ENCODE measurements at places on chromosomes 3 and 15.

DNA sequence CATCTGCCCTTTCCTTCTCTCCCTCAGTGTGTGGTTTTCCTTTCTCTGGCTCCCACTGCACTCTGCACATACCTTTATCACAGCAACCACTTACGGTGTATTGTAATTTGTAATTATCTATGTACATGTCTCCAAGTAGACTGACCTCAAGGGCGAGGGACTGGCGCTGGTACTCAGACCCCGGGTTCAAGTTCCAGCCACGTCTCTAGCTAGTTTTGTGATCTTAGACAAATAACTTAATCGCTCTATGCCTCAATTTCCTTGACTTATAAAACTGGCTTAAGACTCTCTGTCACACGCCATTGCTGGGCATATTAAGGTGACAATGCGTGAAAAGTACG lies 607 bp upstream of the SENP2 start:
- DNase-seq, result no peak

GRCh38 chr15:25691544-25692430 lies 171.3 kb downstream of the ATP10A start:
- no peak for DNase-seq

DNA sequence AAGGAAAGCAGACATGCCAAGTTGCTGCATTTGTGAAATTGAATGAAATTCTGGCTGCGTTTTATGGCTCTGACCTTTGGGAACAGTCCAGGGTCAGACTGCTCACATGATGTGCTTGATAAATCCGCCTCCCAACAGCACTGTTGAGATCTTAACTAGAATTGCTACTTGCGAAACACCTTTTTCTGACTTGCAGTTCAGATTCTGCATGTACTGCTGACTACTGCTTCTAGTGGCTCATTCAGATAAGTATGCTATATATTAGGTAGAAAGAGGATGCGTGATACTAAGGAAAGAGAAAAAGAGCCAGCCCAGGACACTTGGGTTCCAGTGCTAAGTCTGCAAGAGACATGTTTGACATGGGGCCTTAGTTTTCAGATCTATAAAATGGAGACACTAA lies 129.4 kb downstream of the LPP start:
- no peak for DNase-seq

GRCh38 chr15:25909325-25909724 lies 46.2 kb upstream of the ATP10A start:
- DNase-seq, result no peak

DNA sequence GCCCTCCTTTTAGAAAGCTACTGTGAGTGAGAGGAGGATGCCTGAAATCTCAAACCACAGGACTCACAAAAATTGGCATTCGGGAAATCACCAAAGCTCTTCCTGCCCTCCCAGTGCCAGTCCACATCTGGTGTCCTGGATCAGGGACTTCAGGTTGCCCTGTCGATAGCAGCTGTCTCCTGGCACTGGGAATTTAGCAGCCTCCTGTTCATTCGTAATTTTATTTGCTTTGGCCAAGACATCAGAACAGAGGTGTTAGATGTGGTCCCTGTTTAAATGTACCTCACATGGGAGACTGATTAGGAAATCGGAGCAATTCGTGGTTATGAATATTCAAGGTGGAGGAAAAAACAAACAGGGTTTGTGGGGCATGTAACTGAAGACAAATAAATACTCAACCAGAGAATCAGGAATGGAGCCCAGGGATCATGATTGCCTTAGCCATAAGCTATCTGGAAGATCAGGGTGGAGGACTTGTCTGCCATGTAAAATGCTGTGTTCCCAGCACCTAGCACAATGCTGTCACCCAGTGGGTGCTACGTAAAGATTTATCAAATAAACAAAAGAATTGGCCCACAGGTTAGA lies 265.2 kb upstream of the PROK2 start:
- DNase-seq, result no peak

DNA sequence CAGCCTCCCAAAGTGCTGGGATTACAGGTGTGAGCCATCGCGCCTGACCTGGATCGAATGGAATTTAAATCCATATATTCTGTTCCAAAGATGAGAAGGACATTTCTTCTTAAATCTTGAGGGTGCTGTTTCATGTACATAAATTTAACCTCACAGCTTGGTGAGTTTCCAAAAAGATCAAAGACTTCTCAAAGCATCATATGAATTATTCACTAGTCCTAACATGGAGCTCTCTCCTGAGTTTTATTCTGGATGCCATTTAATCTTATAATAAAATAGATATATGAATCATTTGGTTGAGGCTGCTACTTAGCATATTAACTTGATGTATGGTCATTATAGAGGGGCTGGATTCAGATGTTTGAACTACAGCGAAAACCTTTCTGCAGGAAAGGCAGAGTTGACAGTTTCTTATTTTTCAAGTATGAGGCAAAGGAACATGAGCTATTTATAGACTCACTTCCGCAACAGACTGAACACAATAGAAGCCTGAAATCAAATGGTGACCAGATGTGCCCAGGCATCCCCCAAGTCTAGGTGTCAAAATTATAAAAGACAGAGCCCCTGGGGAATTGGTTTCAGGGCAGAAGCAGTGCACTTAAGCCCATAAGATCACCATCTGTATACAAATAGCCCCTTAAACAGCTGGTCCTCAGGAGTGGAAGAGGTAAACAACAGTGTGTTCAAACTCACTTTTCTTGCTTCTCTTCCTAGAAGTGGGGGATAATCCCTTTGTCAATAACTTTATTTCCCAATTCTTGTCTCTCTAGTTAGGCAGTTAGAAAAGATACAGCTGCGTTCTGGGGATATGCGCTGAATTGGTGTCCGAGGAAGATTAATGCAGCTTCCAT lies 29.7 kb downstream of the STARD9 start:
- DNase-seq, result peak; percentile 1

GRCh38 chr3:65992106-65992505 lies 46.6 kb downstream of the MAGI1 start:
- no peak for DNase-seq

DNA sequence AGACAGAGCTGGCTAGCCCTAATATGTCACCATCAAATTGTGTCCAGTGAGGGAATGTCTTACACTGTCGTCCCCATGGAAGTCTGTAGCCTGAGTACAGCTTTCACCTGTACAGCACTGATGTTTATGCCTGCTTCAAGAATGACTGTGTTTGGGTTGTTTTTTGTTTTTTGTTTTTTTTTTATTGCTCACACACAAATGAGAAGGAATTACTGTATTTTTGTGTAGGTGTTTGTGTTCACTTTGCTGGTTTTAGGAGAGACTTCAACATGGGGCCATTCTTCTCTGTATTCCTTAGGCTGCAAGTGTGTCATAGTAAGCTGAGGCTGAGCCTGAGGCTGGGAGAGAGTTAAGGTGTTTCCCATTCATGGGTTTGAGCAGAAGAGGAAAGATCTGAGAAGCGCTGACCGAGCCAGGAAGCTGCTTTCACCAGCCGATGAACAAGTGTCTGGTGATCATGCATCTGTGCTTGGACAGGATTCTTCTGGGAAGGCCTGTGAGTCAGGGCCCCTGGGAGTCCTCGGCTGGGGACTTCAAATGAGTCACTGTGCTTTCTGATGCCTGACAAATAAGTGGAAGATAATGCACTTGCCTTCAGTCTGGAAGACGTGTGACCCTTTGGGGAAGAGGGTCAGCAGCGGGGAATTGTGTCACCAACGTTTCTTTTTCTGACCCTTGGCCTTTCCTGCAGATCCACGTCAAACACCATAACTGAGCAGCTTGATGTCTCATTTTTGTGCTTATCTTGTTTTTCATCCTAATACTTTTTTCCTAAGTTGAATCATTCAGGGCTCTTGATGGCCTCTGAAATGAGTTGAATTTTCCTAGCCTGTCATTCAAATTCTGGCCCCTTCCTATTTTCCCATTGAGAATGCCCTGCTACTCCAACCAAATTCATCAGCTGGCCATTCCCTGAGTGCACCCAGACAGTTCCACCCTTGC lies 36.7 kb upstream of the ZBTB38 start:
- no peak for DNase-seq
